ENCODE measurements at places on chromosomes 5 and 9.
A peak's percentile ranks its signal among the peaks of the same experiment; 100 is the strongest.

GRCh38 chr9:35910613-35911359 is 1.5 kb downstream of the SPAAR start:
- DNase-seq = peak; percentile 58

DNA sequence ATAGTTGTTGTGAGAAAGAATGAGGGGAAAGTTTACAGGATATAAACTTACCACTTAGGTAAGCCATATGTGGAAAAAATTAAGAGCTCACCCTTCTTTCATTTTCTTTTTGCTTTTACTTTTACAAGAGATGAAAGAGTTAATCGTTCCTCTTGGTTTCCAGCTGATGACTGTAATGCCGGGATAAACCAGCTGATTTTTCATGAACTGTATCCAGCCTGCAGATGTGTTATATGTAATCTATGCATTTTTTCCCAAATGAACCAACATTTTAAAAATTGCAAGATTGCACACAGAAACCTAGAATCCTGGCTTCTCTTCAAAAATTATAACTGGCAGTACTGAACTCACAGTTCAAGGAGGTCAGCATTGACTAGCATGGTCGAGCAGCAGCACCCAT is 185.9 kb downstream of the GRIA1 start:
- no peak for DNase-seq

GRCh38 chr9:118367383-118367782 is 663.2 kb downstream of the TLR4 start:
- DNase-seq = no peak

DNA sequence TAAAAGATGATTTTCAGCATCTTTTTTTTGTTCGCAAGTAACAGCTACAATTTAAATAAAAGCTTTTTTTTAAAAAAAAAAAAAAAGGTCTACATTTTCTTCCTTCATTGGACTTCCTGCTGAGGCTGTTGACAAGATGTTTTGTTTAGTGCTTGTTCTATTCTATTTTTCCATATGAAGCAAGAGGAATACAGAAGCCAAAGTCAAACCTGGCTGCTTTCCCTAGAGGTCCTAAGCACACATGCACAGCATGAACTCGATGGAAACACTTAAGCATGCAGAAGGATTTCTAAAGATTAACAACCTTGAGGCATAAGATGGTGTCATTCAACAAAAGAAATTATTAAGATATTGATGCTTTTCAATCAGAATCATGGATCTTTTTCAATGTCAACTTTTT is 105.1 kb downstream of the ADCY2 start:
- DNase-seq = no peak

- no peak for DNase-seq
Measured at GRCh38 chr9:105854026-105854782, 159.9 kb downstream of the TMEM38B start.

DNA sequence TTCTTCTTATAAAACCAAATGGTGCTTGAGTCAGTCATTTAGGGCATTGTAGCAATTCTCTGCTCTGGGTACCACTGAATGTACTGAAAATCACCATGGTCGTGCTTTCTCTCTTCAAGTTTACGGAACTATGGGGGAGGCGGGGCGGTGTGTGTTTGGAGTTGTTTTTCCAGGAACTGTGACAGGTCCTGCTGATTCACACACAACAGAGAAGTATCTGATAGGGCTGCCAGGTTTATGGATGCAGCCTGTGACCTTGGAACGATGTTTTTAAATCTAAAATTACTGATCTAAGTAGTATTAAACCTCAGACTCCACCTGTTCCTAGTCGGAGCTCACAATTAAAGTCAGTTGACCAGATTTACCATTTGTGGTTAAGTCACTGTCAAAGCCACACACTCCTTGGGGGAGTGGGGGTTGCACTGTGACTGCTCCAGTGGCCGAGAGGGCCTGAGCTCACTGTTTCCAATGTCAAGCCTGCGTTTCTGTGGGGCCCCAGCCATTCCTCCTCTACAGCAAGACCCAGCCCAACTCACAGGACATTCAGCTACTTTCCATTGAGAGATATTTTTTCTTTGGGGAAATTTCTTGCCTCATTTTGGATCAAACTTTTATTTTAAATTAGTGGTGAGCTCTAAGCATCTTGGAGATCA is 44.4 kb downstream of the GADD45G start:
- DNase-seq = no peak

DNA sequence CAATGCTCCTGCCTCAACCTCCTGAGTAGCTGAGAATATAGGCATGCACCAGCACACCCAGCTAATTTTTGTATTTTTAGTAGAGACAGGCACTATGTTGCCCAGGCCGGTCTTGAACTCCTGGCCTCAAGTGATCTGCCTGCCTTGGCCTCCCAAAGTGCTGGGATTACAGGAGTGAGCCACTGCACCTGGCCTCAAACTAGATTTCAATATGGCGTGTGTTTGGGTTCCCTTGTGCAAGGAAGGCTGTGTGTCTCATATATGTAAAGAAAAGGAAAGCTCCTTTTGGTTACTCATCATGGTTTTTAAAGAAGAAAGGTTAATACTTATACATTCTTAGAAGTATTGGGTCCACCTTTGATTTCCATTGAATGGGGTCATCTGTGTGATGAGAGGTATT is 70.7 kb downstream of the ANKRD33B start:
- no peak for DNase-seq

DNA sequence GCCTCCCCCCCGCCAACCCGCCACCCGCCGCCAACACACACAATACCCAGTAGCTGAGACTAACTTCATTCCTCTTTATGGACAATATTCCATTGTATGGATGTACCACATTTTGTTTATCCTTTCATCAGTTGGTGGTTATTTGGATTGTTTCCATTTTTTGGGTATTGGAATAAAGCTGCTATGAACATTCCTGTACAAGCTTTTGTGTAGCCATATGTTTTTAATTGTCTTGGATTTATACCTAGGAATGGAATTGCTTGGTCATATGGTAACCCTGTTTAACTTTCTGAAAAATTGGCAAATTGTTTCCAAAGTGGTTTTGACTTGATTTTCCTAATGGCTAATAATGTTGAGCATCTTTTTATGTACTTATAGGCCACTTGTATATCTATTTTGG is 4.9 kb upstream of the UBTD2 start:
- DNase-seq = no peak

DNA sequence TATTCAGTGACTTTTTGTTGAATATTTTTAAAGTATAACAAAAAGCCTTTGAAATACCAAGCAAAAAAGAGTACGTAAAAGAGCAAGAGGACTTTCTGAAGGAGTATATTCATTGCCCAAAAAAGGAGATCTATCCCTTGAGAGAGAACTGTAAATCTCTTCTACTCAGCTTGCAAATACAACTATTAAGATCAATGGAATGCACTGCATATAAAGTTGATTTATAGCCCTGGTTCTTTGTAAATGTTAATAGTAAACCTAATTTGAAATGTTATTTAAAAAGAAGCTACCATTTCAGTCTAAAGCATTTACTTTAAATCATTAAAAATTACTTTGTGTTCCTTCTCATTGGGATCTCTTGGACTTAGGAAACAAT is 168.1 kb downstream of the PDE4D start:
- no peak for DNase-seq

DNA sequence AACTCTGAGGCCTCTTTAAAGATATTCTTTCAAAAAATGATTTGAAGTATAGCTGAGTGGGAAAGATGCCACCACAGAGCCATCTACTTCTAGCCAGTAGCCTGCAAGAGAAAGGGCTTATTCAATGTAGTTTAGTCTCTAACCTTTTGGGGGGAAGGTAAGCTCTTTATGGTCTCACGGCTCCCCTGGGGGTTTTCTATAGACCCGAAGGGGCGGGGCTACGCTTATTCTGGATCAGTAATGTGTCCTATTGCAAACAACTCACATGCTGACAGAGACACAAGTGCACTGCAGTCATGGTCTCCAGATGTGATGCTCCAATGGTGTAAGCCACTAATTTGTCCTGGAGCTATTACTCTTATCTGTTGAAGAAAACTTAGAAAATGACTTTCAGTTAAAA is 53.4 kb upstream of the RPS23 start:
- DNase-seq = no peak

DNA sequence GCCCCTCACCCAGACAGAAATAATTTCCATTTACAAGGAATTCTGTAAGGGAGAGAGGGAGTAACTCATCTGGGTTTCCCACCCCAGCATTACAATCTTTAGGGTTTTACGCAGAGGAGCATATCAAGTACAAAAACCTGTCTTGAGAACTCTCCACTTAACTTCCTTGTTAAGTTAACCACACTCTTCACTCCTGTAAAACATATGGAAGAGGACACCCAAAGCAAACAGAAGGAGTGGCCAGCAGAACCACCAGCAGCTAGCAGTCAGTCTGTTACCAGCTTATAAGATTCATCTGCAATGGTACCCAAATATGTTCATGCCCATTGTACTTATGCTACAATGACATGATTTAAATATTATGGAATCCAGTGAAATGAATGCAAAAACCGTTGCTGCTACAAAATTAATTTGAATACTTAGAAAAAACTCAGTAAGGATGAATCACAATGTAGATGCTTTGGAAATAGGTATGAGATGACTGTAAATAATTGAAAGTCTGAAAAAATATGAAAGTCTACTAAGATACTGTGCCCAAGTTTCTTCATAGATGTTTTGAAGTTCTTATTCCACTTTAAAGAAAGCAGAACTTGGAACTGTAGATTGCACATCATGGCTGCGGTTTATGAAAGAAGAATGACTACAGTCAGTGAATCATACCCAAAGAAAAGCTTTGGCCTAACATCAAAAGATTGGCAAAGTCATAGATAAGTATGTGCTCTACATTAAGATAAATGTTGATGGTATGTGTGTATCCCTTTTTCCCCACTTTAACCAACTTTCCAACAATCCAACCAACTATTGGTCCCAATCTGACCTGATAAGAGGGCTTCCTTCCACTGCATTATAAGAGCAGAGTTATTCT is 233.6 kb downstream of the ACTL7B start:
- no peak for DNase-seq

GRCh38 chr9:19456996-19457692 is 48.3 kb downstream of the ACER2 start:
- DNase-seq = peak; percentile 88

- DNase-seq = no peak
Measured at GRCh38 chr9:87350915-87351314, 146.8 kb upstream of the DAPK1 start.

GRCh38 chr5:178232124-178232919 is at the start of gene PHYKPL:
PHYKPL (minus strand) TSS chr5:178232802; CDS start chr5:178232550, 252 bp downstream.
- DNase-seq = peak; percentile 73

GRCh38 chr5:16461782-16462181 is 3.8 kb downstream of the ZNF622 start:
- no peak for DNase-seq

- no peak for DNase-seq
Measured at GRCh38 chr5:123517476-123517875, 5.5 kb downstream of the CSNK1G3 start.

DNA sequence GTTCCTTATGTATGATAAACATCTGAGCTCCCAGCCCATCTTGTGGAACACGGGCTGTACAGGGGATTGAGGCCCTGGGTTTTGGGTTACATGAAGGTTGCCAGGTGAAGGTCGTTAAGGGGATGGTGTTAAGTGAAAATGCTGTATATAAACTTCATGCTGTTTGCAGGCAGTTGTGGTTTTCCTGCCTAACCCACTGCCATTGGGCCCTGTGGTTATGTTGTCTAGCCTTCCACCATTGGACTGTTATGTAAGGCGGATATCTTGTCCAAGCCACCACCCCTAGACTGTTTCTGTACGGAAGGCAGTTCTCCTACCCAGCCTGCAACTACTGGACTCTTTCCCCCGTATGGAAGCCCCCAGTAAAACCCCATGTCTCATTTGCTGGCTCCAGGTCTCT is 246.1 kb downstream of the KIF4B start:
- no peak for DNase-seq

DNA sequence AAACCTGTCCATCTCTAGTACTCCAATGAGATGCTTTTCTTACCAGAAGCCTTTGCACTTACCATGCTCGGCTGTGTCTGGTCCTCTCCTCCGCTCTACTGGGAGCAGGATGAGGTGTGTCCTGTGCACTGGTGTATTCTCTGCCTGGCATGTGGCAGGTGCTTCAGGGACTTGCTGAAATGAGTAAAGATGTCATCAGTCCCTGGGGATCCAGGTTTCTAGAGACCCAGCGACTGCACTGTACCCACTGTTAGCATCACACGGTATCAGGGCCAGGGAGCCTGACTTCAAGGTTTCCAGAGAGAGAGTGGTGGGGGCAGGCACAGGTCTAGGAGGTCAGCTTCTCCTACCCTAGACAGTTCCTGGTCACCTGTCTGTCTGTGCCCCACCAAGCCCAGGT is 10.5 kb downstream of the PTTG1 start:
- DNase-seq = no peak

- no peak for DNase-seq
Measured at GRCh38 chr5:112738191-112738560, 491 bp downstream of the APC start.

GRCh38 chr9:124042201-124042721 is 30.7 kb downstream of the LHX2 start:
- DNase-seq = no peak

DNA sequence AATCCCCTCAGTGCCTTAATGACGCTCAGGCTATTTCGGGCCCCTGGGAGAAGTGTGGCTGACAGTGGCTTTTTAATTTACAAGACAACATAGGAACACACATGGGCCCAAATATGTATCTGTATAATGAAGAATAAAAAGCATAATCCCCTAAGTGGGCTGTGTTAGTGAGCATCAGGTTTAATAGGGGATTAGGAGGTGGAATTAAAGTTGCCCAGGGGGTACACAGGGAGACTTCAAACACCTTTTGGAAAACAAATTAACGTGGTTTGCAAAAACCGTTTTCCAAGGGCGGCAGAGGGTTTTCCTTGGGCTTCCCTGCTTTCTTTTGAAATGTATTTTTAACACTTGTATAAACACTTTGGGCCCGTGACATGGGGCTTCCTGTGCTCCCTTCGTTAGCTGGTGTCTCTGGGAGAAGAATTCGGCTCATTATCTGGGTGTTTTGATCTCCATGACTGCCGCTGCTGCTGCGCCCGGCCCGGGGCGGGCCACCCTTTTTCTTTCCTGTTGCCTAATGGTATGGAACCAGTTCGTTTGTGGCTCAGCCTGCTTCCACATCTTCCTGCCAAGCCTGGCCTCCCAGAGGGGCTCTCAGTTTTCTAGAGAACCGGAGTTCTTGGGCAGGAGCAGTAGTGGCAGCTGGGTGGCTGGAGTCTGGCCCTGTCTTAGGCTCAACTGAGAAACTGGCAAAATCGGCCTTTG is 173.0 kb downstream of the MACROH2A1 start:
- no peak for DNase-seq

- DNase-seq = no peak
Measured at GRCh38 chr5:73022471-73023169, 66.8 kb downstream of the FCHO2 start.

- DNase-seq = peak; percentile 47
Measured at GRCh38 chr5:69530561-69531405, 29.2 kb upstream of the GTF2H2C start.

DNA sequence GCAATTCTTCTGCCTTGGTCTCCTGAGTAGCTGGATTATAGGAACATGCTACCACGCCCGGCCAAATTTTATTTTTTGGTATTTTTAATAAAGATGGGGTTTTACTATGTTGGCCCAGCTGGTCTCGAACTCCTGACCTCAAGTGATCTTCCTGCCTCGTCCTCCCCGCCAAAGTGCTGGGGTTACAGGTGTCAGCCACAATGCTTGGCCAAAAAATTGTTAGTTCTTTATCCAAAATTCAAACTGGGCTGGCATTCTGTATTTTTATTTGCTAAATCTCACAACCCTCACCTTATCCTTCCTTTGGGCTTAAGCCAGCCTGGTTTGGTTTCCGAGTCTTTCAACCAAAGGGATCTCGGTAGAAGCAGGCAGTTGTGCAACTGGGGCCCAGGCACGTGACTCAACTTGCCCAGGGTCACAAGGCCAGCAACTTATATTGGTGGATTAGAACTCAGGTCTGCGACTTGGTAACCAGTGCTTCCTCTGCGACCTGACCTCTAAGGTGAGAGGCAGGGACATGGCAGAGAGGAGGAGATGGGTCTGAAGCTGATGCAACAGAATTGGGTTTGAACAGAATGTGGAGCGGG is 26.5 kb upstream of the BOD1 start:
- no peak for DNase-seq
